ENCODE measurements at places on chromosomes 4 and X.
A peak's percentile ranks its signal among the peaks of the same experiment; 100 is the strongest.

DNA sequence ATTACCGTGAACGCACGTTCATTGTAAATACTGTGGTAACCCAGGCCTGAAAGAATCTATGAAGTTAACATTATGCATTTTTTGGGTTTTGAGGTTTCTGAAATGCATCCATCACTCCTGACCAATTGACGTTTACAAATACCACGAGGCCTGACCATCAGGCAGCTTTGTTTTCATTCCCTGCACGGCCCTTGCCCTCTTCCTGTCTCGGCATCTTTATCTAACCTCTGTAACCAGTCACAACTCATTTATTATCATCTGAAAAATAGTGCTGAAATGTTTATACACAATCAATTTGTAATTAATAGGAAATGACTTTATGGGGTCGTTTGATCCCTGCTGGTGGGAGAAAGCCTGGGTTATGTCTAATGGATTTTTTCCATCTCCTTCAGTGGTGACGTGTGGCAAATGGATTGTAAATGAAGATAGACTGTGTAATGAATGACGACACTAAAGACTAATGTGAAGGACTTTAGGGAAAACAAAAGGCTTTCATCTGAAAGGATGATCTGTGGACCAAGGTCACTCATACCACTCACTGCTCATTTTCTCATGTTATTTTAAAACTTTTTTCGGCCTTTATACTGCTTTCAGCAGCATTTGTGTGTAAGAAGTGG, 102.7 kb upstream of the SORBS2 start:
- no peak for DNase-seq

- peak; percentile 28 for DNase-seq
Observed at GRCh38 chrX:137033774-137034507, at the start of gene GPR101. Gene GPR101, minus strand, starts transcription at chrX:137033995. Its CDS starts 2,321 bp downstream, at chrX:137031674.

GRCh38 chr4:67909905-67910584, 26.2 kb upstream of the TMPRSS11D start:
- no peak for DNase-seq

DNA sequence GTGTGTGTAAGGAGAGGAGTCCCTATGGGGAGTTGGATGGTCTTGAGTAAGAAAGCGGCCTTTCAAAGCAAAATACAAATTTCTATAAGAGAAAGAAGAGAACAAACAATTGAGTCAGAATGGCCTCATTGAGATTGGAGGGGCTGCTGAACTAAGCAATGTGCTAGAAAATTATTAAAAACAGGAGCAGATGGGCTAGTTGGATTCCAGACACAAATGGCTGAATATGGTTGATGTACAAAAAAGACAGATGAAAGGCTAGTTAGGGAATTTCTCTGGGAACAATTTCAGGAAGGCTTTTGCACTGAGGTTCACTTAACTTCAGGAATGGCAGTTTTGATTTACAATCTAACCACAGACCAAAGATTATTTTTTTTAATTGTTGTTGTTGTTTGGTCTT, 1806.8 kb upstream of the TENM3 start:
- DNase-seq = no peak

DNA sequence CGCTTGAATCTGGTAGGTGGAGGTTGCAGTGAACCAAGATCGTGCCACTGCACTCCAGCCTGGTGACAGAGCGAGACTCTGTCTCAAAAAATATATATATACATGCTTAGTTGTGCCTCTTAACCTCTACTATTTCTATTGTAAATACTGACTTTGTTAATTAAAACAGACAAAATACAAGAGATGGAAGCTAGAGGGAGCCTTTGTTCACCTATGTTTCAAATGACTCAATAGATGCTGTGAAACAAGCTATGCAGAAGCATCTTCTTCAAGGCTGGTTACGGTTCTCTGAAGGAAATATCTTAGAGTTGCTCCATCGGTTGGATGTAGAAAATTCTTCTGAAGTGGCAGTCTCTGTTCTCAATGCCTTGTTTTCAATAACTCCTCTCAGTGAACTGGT, 6.2 kb downstream of the NCAPG start:
- peak; percentile 57 for DNase-seq

DNA sequence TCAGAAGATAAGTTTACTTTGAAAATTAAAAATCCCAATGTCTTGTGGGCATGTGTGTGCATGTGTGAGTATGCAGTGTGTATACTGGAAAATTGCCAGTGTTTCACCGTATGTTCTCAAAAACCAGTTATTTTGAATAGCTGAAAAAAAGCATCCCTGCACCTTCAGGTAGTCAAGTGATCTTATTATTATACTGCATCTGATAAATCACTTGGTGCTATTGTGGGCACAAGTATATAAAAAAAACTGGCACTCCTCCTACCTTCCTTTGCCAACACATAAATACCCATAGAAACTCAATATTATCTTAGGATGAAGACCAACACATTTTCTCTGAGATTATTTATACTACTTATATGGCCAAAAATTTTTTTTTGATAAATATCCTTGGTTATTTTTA, 91.5 kb upstream of the MAP9 start:
- no peak for DNase-seq

DNA sequence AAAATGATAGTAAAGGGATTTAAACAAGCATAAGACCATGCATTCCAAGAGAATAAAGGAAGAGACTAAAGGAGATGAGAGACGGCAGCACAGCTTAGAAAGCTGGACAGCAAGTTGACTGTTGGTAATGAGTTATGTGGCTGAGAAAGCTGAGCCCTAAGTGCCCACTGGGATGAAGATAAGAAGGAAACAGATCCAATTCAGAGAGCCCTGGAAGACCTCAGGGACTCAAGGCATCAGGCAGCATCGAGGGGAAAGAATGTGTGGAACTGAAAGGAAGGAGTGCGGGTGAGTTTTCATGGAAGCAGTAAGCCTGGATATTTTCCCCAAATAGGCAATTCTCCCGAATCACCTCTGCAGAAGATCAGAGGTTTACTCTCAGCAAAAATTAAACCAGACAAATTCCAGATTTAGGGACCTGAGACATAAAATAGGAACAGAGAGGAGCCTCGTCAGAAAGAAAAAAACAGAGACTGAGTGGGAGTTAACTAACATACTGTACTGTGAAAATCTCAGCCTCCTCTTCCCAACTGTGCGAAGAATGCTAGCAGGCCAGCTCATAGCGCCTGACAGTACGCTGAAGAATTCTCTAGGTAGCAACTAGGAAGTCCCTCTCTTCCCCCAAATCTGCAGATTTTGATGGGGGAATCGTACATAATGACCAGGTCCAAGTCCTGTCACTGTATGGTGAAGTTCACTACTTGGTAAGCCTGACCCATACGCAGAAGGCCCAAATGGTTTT, 187.7 kb upstream of the TAPT1 start:
- DNase-seq = no peak

- DNase-seq = no peak
Observed at GRCh38 chr4:179597301-179597700, 2155.1 kb upstream of the AGA start.

DNA sequence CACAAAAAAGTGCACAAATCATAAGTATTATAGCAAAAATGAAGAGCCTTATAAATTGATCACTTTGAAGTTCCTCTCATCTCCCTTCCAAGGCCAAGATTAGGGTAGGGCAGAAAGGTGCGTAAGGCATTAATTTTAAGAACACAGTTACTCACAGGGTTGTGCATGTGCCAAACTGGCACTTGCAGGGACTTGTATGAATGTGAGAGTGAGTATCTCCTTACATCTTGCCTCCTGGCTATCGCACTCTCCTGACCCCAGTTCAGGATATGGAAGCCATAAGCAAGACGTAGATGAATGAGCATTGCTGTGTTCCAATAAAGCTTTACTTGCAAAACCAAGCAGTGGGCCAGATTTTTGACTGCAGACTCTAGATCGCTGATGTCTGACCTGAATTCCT, 510.1 kb upstream of the AADAT start:
- no peak for DNase-seq

DNA sequence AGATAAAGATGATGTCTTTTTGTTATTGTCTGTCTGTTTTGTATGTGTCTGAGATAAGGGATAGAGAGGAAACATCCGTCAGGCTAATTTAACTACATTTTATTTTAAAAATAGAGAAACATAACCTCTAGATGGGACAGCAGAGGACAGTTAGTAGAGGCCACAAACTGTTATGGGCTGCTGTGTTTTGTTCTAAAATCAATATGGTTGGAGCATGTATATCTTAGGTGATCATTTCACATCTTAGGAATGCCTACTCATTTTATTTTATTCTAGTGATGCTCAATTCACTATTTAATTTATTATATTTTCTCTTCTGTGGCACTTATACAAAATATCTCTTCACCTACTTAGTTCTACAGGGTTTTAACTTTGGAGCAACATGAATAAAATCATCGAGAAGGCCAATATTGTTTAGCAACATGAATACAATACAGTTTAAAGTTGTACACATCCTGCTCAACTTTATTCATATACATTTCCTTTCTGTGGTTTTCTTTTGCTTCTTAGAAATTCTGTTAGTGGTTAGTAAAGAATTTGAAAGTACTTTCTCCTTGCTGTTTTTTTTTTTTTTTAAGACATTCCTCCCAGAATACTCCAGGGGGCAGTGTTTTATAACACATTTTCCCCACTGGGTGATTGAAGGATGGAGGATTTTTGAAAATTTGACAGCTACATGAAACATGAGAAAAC, 392.9 kb downstream of the UNC5C start:
- no peak for DNase-seq

DNA sequence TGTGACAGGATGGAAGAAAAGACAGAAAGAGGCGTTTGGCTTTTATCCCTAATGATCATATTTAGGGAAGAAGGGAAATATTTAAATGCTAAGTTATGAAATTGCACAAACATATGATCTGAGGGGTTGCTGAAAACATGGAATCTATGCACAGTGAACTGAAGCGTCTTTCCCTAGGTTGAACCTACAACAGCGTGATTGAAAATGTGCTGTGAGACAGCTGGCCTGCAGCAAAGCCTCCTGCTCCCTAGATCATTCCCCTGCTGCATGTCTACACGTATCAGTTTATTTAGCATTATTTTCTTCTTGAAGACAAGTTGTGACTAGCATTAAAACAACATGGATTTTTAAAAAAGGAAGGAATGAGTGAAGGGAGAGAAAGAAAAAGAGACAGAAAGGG, 272.5 kb upstream of the TRAM1L1 start:
- DNase-seq = no peak

DNA sequence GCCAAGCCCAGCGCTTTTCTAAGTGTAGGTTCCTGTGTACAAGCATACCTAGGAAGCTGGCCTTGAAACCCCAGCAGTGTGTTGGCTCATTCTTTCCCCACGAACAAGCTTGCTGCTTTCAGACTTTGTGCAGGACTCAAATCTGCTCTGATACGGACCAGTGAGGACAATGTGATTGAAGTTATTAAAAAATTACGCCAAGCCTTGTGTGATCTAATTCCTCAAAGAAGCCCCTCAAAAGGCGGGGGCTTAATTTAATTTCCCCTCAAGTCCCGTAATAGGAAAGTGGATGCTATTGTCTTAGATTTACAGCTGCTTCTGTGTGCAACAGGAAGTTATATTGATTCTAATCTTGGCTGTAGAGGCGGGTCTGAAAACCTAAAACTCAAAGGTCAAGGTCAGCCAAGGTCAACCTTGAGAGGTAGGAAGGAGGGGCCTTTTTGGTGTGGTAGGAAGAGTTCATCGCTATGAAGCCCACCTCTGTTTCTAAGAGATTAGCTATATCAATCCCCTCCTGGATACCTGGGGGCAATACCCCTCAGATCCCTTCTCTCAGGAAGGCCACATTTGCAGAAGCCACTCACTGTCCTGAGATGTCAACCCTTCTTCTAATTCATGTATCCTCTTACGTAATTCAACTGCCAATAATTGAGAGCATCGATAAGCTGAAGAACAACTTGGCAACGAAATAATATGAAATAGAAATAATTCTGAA, 45.1 kb downstream of the TBC1D9 start:
- DNase-seq = no peak

DNA sequence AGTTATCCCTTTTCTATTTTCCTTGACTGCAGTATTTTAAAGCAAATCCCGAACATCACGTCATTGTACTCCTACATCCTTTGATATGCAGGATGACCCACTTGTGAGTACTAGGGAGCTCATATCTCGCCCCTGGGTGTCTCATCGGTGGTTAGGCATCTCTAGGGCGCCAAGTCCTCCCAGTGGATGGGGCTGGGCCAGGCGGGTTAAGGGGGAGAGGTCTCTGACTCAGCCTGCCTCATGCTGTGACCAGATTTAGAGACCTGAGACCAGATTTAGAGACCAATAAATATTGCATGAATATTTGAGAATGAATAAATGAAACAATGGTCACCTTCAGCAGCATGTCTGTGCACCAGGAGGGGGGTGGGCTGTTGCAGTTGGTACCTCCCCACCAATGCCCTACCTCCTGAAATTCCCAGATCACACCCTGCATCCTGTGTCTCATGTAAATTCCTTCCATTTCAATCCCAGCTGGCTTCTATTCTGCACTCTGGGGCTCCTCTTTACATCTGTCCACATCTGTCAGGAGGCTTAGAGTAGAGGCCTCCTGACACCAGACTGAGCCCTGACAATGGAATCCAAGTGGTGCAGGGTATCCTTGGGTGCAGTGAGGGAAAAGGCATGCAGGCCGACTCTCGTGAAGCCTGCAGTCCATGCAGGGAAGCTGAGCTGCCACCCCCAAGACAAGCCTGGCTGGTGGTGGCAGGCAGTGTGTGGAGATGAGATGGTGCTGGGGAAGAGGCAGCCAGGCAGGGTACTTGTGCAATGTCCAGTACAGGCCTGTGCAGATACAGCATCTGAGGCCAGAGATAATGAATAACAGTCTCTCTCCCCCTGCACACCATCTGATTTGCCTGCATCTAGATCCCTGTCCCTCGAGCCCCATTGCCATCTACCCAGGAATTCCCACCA, 5.2 kb downstream of the APLN start:
- no peak for DNase-seq

- no peak for DNase-seq
Observed at GRCh38 chr4:161457311-161457710, 706.5 kb downstream of the FSTL5 start.

- DNase-seq = no peak
Observed at GRCh38 chr4:15945516-15945915, 7.0 kb upstream of the FGFBP1 start.

DNA sequence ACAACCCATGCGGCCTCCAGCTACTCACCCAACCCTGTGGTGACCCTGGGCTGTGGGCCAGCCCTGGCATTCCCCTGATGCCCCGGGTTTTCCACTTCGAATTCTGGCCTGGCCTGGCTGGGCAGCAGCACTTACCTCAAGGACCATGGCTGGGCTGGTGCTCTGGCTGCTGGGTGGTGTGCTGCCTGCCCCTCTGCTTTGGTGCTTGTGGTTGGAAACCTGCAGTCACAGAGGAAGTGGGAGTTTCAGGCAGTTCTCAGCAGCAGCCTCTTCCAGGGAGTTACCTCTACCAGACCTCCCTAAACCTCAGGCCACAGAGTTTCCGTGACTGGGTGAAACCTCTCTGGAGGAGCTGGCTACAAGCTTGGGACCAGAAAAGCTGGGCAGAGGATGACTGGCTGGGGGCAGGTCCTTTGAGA, at the start of gene CXCR3:
TSS of gene CXCR3 (minus strand) at position 209 of the 419 bp plus-strand sequence. CDS start at position 147, 62 bp downstream.
- DNase-seq = no peak

- no peak for DNase-seq
Observed at GRCh38 chr4:169099771-169100180, 89.7 kb upstream of the CBR4 start.

DNA sequence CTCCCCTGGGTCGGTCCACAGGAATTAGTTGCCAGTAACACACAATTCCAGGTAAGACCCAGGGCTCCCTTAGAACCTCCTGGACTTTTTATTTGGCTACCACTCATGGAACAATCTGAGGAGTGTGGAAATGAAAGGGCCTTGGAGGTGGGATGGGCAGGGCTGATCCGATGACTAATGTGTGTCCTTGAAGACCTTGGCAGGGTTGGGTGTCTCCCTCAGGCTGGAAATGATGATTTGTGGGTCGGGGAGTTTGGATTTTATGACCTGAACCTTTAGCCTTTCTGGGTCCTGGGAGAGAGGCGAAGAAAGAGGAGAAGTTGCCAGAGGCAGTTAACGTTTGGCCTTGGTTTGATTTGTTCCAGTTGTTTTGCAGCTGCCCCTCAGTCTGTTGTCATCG, 425.0 kb downstream of the MID1IP1 start:
- no peak for DNase-seq
